ENCODE measurements at places on chromosomes 13 and 19.
A peak's percentile ranks its signal among the peaks of the same experiment; 100 is the strongest.

DNA sequence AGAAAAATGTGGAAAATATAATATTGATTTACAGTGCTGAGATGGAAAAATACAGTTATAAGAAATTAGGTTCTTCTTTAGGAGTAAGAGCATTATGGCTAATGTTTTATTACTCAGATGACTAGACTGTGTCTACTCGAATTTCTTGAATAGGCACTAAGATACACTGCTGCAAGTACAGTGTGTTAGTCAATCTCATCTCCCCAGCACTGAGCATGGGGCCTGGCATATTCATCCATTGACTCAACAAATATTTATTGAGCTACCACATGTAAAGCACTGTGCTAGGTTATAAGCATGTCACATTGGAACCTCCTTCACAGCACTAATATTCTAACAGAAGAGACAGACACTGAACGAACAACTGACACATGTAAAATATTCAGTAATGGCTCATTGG is 242.5 kb upstream of the GPC6 start:
- no peak for DNase-seq

DNA sequence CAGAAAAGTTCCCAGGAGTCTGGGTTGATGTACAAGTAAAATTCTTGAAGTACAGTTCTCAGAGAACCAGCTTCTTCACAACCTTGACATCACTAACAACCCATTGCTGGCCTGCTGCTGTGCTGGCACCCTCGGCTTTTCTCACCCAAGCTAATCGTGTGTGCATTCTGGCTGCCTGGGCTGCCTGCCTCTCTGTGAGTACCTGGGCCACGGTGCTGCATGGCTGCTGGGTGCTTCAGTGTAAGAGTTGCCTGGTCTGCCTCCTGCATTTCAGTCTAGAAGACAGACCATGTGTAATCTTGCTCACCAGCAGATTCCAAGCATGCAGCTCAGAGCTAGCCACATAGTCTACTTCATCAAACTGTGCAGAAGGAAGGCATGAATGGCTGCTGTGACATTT is 50.5 kb upstream of the MEDAG start:
- DNase-seq, result no peak

- no peak for DNase-seq
These were observed 29.4 kb upstream of the PTPRS start for GRCh38 chr19:5369962-5370367.

DNA sequence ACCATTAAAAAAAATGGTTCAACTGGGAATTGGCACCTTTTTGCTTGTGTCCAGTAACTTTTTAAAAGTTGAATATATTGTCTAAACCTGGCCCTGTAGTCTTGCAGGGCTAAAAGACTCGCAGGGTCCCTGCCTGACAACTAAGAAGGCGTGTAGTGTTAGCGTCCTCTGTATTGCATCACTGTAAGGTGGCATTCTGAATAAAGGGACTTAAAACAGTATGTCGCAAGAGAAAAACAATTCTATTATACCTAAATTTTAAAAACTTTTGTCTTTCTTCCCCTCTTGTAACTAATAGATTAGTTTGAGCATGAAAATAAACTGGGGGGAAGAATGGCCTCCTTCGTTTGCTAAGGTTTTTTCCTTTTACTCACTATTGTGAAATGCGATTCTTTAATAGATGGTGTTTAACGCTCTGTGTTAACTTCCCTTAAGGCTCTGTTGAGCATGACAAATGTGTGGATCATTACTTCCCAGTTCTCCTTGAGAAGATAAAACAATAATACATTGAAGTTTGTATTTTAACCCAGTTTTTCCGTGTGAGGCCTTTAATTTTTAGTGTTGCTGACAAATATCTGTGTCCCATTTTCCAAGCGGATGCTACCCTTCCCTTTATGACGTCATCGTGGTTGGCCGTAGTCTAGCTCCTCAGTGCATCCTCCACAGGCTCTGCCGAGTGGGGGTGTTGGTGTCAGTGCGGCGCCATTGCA is 134.6 kb downstream of the KATNAL1 start:
- DNase-seq, result no peak

GRCh38 chr19:2110822-2111221 is 14.1 kb downstream of the IZUMO4 start:
- no peak for DNase-seq

DNA sequence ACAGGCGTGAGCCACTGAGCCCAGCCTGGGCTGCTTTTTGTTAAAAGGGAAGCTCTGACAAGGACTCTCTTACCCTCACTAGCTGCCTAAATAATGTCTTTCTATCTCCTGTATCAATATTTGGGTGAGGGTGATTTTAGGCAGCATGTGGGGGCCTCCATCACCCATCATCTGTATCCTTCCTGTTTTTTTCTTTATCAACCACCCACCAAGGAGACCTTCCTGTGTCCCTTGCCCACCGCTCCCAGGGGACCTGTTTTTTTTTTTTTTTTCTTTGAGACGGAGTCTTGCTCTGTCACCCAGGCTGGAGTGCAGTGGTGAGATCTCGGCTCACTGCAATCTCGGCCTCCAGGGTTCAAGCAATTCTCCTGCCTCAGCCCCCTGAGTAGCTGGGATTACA is 5.4 kb upstream of the NDUFB7 start:
- no peak for DNase-seq

DNA sequence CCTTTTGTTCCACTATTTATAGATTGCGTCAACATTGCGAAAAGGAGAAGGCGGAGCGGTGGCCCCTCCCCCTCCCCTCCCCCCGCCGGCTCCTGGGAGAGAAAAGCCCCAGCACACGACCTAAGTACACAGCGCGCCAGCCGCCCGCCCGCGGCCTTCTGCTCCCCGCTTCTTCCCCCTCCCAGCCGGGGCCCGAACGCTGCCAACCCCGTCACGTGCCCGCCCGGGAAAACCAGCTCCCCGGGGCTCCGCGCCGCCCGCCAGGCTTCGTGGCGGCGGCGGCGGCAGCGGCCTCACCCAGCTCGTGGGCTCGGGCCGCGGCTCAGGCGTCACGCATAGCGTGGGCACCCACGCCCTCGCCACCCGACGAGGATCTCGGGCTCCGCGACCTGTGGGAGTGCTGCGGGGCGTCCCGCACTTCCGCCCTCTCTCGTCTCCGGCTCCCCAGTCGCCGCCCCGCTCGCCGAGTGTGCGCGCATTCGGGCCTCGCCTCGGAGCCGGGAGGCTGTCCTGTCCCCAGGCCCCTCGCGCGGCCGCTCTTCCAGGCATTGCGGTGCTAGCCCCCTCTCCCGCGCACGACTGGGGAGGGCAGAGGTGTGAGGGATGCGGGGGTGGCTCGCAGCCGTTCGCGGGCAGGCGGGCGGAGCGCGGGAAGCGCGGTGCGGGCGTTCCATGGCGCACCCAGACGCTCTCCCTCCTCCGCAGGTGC is 110.5 kb downstream of the KCNRG start:
- DNase-seq, result peak; percentile 75

- DNase-seq, result peak; percentile 96
These were observed 1.5 kb upstream of the ATP5F1D start for GRCh38 chr19:1239796-1240737.

- no peak for DNase-seq
These were observed 67.3 kb downstream of the TRPM4 start for GRCh38 chr19:49224879-49225278.

DNA sequence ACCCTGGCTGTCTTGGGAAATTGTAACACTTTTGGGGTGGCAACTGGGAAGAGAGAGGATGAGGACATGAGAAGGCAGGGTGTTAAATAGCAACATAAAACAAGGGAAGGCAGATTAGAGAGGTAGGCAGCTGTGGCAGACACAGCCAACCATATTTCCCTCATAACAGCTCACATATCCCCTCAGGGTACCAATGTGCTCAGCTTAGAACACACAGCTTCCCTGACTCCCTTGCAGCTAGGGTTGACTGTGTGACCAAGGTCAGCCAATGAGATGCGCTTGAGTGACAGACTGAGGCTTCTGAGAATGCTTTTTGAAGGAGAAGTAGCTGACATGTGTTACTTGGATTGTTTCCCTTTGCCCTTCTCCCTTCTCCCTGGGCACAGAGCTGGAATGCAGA is 28.8 kb upstream of the SPATA13 start:
- DNase-seq, result no peak

DNA sequence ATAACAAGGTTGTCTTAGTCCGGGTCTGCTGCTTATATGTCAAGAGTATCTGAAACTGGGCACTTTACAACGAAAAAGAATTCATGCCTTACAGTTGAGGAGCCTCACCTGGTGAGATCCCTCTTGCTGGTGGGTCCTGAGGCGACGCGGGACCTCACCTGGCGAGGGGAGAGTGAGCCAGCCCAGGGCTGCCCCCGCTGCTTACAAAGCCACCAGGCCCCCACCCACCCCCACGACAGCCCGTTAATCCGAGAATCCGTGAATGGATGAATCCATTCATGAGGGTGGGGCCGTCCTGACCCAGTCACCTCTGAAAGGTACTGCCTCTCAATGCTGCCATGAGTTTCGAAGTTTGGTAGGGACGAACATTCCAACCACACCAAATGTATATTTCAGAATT is 54.0 kb upstream of the F7 start:
- DNase-seq, result no peak
